ENCODE measurements at places on chromosomes 4 and X. TPM values are rescaled to one million over a fixed set of nuclear protein-coding genes. Genes with fewer than 3 reads are reported as not detected.

DNA sequence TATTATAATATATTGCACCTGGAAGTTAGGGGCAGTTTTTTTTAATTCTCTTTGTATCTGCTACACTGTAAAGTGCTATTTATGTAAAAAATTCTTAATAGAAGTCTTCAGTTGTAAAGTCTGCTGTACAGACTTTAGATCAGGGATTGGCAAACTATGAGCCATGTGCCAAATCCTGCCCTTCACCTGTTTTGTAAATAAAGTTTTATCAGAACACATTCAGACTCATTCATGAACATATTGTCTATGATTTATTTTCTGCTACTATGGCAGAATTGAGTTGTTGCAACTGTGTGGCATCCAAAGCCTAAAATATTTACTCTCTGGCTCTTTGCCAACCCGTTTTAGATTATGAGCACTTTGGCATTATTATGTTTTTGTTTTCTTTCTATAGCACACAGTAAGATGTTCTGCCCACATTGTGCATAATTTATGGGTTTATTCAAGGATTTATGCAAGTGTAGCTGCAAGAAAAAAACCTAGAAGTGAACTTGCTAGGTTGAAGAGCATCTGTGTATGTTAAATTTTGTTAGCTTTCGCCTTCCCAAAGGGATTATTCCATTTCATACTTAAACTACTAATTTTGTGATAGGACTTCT, 56.9 kb downstream of the CLCN3 start:
- DNase-seq = no peak
- no peak overlapping the region for H3K4me3 ChIP-seq
- no peaks in the 10 kb centered on the region for H3K4me1 ChIP-seq
- H3K27ac ChIP-seq = no peak overlapping the region
- no peaks in the 10 kb centered on the region for H3K27me3 ChIP-seq
- H3K36me3 ChIP-seq = peaks cover 20% of the 10 kb centered on the region

- DNase-seq = no peak
- H3K4me1 ChIP-seq = no peaks in the 10 kb centered on the region
- H3K27me3 ChIP-seq = no peaks in the 10 kb centered on the region
- H3K27ac ChIP-seq = no peak overlapping the region
- no peaks in the 10 kb centered on the region for H3K36me3 ChIP-seq
Observed at GRCh38 chr4:15765391-15765790, 12.7 kb upstream of the CD38 start.

- no peaks in the 10 kb centered on the region for H3K27me3 ChIP-seq
- H3K36me3 ChIP-seq = no peaks in the 10 kb centered on the region
- H3K27ac ChIP-seq = no peak overlapping the region
- no peak overlapping the region for H3K4me3 ChIP-seq
Observed at GRCh38 chr4:100576570-100576969, 58.7 kb upstream of the EMCN start.

DNA sequence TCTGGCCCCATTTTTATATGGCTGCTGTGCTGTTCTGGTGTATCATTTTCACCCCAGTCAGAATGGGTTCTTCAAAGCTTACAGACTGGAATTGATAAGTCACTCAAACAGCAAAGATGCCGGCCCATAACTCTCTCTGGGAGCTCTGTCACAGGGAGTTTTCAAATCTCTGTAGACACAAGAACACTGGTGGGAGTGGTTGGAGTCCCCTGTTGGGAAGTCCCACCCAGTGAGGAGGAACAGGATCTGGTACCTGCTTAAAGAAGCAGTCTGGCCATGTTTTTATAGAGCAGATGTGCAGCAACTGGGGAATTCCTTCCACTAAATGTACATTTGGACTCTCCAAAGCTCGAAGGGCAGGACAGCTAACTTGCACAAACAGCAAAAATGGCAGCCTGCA, 69.3 kb upstream of the UGT2B7 start:
- no peak overlapping the region for H3K27ac ChIP-seq
- H3K4me1 ChIP-seq = no peaks in the 10 kb centered on the region
- H3K36me3 ChIP-seq = no peaks in the 10 kb centered on the region
- no peaks in the 10 kb centered on the region for H3K27me3 ChIP-seq
- DNase-seq = no peak

DNA sequence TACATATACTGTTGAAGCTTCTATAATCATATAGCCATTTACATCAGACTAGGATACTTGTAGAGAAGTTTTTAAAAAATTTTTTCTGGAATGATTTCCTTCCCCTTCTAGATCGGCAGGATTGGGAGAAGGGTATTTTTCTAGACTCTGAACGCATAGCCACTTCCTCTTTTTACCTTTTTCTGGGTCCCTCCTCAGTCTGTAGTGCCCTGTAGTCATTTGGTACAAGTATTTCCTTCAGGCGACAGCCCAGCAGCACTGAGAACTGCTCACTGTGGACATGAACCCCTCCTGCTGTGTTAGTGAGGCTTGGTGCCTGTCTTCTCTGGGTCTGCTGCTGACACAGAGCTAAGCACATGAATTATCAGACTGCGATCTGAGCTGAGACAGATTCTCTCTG, 255.4 kb downstream of the ARHGAP10 start:
- no peaks in the 10 kb centered on the region for H3K27me3 ChIP-seq
- H3K27ac ChIP-seq = no peak overlapping the region
- no peaks in the 10 kb centered on the region for H3K36me3 ChIP-seq
- H3K4me1 ChIP-seq = no peaks in the 10 kb centered on the region

DNA sequence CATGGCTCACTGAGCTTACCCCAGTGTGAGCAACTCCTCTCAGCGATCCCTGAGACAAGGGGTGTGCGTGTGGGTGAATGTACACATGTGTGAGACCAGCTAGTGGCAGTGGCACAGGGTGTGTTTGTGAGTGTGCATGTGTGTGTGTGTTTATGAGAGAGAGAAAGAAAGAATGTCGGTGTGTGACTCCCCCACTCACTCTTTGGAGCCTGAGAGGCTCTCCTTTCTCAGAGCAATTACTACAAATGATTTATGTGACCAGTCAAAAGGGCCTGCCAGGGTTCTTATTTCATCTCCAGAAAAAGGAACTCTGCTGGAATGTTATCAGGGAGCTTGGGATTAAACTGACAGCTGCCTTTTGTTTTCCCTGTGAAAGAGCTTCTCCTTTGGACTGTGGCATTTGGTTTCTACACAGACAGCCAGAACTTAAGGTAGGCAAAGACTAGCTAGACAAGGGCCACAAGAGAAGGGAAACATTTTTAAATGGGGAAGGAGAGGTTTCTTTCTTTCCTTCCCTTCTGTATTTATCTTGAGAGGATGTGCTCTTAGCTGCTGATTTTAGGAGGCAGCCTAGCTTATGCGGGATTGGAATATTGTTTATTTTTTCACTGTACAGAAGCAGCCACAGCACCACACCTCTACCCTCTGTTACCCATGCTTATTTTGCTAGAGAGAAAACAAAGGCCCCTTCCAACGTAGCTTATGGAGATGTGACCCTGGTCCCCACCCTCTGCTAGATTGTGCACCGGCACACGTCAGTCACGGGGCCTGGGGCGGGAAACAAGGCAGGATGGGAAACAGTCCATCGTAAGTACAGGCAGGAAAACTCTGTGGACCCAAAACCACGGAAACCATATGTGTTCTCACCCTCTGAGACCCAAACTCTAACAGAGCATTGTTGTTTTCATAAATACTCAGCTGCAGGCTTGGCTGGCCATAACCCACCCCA, 143.5 kb downstream of the MGST2 start:
- H3K4me1 ChIP-seq = no peaks in the 10 kb centered on the region
- H3K4me3 ChIP-seq = no peak overlapping the region
- no peaks in the 10 kb centered on the region for H3K36me3 ChIP-seq
- H3K27ac ChIP-seq = no peak overlapping the region
- DNase-seq = no peak
- no peaks in the 10 kb centered on the region for H3K27me3 ChIP-seq

DNA sequence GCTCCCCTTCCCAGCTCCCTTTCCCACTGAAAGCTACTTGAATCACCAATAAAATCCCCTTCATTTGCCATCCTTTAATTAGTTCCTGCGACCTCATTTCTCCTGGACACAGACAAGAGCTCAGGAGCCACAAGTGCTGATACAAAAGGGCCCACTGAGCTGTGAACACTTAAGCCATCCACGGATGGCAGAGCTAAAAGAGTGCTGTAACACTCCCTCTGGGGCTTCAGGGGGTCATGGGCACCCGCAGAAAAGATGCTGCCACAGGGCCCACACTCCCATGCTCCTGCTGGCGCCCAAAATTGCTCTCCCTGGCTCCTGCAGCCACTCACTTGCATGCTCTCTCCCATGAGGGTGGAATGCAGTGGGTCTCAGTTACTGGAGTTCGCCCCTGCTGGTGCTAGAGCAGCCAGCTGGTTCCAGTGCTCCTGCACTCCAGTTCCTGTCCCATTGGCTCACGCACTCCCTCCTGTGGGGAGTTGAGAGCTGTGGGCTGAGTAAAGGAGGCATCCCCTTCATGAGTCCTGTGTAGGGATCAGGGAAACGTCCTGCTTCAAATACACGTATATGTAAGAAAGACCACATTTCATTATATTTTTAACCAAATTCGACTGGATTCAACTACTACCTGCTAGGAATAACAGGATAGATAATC, 1291.0 kb downstream of the ARAP2 start:
- no peaks in the 10 kb centered on the region for H3K36me3 ChIP-seq
- no peaks in the 10 kb centered on the region for H3K4me1 ChIP-seq
- H3K4me3 ChIP-seq = no peak overlapping the region
- DNase-seq = no peak
- no peak overlapping the region for H3K27ac ChIP-seq

DNA sequence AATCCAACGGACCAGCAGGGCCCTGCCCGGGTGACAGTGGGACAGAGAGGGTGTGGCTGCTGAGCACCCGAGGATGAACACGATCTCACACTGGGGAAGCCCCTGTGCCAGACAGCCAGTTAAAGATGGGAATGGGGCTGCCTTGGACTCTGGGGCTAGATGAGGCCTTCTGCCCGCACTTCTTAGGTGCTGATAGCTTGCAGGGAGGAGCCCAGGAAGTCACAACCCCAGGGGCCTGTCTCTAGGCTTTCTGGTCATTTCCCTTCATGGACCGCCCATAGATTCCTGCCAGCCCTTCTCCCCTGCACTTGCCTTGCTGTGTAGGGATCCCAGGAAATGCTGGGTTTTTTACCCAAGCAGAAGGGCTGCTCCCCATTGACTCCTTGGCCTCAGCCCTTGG, 6.2 kb downstream of the ZNF275 start:
- no peaks in the 10 kb centered on the region for H3K4me1 ChIP-seq
- no peaks in the 10 kb centered on the region for H3K36me3 ChIP-seq
- H3K27ac ChIP-seq = no peak overlapping the region

DNA sequence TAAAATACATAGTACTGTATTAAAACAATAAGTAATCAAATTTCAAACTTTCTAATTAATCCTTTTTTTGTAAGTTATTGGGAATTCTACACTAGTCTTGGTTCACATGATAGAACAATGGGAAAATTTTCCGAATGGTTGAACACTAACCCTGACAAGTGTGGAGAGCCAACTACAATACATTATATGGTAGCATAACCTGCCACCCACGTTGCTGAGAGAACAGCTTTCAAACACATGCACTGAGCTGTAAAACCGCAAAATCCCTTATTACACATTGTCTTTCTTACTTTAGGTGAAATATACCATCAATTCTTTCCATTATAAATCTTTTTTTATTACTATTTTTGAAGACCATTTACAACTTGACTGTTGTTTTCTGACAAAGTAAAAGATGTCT, 54.7 kb downstream of the ANAPC10 start:
- H3K27ac ChIP-seq = no peak overlapping the region
- DNase-seq = no peak
- no peaks in the 10 kb centered on the region for H3K4me1 ChIP-seq
- H3K27me3 ChIP-seq = no peaks in the 10 kb centered on the region

GRCh38 chr4:157700898-157701694, 471.7 kb downstream of the GASK1B start:
- H3K36me3 ChIP-seq = no peaks in the 10 kb centered on the region
- H3K4me3 ChIP-seq = no peak overlapping the region
- no peaks in the 10 kb centered on the region for H3K4me1 ChIP-seq
- no peak overlapping the region for H3K27ac ChIP-seq
- DNase-seq = no peak
- no peaks in the 10 kb centered on the region for H3K27me3 ChIP-seq

DNA sequence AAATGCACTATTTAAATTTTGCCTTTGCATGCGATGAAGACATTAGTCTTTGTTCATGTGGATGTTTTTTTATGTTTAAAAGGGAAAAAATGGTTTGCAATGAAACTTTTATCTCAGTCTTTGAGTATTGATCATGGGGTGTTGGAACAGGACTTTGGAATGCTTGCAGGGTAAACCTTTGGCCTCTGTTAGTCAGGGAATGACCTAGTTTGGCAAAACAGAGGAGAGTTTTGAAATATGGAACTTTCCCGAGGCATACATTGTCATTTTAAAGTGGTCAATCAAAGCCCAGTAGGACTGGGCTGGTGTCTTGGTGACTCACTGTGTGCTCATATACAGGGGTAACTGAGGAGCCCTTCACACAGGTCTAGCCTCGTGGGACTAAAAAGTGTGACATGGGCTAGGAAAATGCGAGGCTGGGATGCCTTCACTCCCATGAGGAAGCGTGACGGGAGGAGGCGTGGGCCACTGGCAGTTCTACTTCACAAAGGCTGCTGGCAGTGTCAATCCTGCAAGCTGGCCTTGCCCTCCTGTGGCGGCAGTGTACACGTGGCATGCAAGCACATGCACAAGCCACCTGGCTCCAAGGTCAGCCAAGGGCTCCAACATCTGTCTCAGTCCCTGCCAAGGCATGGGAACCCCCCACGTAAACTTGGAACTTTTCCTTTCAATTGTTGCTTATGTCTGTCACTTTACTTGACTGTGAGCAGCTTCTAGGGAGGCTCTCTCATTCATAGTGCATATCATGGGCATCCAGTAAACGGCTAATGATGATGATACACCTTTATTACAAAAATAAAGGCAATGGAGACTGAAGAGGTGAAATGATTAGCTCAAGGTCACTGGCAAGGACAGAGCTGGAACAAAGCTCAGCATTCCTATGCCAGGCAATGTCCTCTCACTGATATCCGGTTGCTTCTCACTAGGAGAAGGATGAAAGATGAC, 5.2 kb upstream of the F11 start:
- no peaks in the 10 kb centered on the region for H3K36me3 ChIP-seq
- no peaks in the 10 kb centered on the region for H3K27me3 ChIP-seq
- no peaks in the 10 kb centered on the region for H3K4me1 ChIP-seq
- DNase-seq = no peak
- no peak overlapping the region for H3K4me3 ChIP-seq

The KLKB1 gene
- not detected for total RNA-seq

The DCHS2 gene
- 0.88 TPM for total RNA-seq

The NAP1L5 gene
- total RNA-seq = not detected

The NPY2R gene
- 0.94 TPM for total RNA-seq
